ENCODE measurements at places on chromosomes 2 and 18.

GRCh38 chr2:217909156-217909820 is 93.5 kb downstream of the TNS1 start:
- no peak for DNase-seq

- no peak for DNase-seq
Observed at GRCh38 chr18:24009651-24010333, 4.8 kb upstream of the TTC39C start.

DNA sequence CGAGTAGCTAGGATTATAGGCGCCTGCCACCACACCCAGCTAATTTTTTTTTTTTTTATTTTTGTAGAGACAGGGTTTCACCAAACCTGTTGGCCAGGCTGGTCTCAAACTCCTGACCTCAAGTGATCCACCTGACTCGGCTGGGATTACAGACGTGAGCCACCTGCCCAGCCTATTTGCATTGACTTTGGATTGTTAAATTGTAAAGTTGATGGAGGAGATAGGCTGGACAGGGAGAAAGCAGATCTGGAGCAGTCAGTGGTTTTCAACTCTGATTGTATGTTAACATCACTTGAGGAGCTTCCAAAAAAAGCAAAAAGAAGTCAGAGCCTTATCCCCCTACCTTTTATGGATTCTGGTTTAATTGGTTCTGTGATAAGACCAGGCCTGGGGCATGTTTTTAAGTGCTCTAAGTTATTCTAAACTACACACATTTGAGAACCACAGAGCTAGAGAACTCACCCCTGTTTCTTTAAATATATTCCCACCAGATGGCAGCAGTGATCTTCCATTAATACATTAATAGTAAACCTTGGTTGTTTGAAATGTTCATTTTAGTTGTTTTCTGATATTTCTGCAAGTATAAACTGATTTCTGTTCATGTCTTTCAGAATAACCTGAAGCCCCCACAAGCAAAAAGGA is 7.5 kb downstream of the C2orf49 start:
- peak; percentile 66 for DNase-seq

- peak; percentile 8 for DNase-seq
Observed at GRCh38 chr2:152227969-152228592, 52.5 kb upstream of the STAM2 start.

DNA sequence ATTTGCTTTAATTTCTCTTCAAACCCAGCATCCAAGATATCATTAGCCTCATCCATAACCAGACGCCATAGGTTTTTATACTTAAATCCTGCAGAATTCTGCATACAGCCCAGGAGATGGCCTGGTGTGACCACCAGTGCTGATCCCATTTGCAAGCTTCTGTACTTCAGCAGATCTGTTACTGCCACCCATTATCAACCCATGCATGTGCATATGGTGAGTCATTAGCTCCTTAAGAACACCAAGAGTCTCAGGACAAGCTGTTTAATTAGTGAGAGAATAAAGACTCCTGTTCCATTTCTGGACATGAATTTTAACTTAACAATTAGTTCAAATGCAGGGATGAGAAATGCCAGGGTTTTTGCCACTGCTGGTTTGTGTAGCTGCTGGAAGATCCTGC is 110.7 kb upstream of the TANK start:
- peak; percentile 31 for DNase-seq

- peak; percentile 3 for DNase-seq
Observed at GRCh38 chr2:214232271-214232670, 178.6 kb upstream of the VWC2L start.

- DNase-seq: peak; percentile 98
Observed at GRCh38 chr2:227406177-227407031, 18.7 kb upstream of the SCYGR1 start.
